ENCODE measurements at places on chromosomes 16 and 17.

GRCh38 chr17:16880843-16881230, 91.1 kb downstream of the TNFRSF13B start:
- no peak for DNase-seq

DNA sequence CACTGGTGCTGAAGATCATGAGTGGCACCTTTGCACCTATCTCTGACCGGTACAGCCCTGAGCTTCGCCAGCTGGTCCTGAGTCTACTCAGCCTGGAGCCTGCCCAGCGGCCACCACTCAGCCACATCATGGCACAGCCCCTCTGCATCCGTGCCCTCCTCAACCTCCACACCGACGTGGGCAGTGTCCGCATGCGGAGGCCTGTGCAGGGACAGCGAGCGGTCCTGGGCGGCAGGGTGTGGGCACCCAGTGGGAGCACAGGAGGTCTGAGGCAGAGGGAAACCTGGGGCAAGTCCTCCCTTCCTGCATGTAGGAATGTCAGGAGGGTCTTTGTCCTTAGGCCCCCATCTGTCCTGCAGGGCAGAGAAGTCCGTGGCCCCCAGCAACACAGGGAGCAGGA, 6.5 kb upstream of the TRAF4 start:
- DNase-seq, result no peak

GRCh38 chr17:78839235-78839761, 1.3 kb downstream of the USP36 start:
- peak; percentile 35 for DNase-seq

DNA sequence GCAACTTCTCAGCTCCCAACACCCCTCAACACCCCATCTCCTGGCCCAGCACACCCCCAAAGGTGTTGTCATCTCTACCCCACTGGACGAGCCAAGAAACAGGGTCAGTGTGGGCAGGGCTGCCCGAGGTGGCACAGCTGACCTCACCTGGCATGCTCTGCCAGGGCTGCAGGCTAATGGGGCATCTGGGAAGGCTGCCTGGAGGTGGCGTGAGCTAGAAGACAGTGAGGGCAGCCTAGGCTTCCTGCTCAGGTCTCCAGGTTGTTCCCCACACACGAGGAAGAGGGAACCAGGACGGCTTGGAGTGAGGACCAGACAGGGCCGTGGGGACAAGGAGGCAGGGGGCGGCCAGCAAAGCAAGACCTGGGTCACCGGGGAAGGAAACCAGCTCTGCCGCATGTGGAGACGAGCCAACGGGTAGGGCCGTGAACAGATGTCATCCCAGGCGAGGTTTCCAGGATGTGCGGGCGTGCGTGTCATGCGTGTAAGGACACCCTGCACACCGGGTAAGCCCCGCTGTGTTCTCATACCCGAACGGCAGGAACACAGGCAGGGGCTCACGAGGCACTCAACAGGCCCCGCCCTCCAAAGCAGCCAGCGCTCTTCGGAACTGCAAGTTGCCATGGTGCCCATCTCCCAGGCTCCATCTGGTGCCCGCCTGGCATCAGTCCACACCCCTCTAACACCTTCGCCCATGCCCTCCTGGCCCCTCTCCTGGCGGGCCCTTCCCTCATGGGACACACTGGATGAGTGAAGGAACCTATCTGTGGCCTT, 29.6 kb upstream of the PVALEF start:
- DNase-seq, result no peak

GRCh38 chr17:4632581-4632920, 8.9 kb downstream of the ALOX15 start:
- no peak for DNase-seq

GRCh38 chr17:67290711-67291291, 45.8 kb upstream of the HELZ start:
- DNase-seq, result no peak

GRCh38 chr16:86701286-86701975, 123.1 kb downstream of the FOXL1 start:
- no peak for DNase-seq

GRCh38 chr17:43211123-43211479, 574 bp upstream of the TMEM106A start:
- DNase-seq, result no peak

GRCh38 chr16:2335286-2335895, 5.1 kb downstream of the ABCA3 start:
- DNase-seq, result no peak

GRCh38 chr16:83969771-83970429, 1.9 kb downstream of the NECAB2 start:
- no peak for DNase-seq

DNA sequence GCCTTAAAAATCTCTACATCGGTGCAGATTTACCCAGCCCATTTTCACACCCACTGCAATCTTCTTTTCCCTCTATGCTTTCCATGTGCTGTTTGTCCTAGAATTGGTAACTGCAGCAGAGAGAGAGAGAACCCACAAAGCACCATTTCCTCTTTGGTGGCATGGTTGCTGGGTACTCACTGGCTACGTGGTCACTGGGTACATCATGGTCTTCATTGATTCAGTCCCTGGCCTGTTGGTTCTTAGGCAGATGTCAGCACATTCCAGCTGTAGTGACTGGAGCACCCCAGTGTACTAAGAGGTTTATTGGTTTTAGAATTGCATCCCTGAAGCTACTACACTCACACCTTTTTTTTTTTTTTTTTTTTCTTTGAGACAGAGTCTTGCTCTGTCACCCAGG, 156.1 kb upstream of the CACNG5 start:
- no peak for DNase-seq

DNA sequence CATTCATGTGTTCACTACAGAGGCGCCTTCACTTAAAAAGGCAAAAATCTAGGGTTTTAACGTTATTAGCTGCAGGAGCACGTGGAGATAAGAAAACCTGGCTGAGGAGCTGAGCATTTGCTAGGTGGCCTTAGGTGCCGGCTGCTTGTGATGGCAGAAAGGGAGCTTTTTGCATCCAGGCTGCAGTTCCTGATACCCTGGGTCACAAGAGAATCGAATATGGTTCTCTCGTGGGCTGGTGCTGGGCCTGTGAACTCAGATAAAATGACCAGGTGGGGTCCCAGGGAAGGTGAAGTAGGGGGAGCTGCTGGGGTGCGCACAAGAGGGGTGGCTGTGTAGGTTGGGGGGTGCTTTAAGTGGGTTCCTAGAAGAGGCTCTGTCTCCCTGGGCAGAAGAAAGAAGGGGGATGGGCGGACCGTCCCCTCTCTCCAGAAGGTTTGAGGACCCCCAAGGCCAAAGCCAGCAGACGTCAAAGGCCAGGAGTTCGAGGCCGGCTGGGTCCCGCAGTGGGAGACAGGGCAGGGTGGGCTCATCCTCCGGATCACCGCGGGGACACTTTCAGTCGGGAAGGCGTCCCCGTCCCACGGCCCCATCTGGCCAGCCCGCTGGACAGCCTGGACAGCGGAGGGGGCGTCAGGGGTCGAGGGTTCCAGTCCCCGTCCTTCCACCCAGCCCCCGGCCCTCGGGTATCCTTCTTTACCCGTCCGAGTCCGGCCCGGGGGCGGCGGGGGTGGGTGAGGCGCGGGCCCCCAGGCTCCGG, 740 bp upstream of the CMIP start:
- no peak for DNase-seq

DNA sequence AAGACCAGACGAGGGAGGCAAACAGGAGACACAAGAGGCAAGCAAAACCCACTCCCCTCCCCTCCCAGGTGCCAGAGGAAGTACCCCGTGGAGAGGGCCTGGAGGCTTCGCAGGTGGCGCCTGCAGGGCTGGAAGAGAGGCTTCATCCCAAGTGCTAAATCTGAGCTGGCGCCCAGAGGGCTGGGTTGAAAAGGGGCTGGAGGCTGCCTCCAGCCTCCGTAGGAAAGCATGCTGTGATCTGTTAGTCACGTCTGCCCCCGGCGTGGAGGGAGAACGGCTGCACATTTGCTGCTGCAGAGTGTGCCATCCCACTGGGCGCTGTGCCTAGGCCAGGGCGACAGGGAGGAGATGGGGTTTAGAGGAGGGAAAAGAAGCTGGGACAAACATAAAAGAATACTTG, 16.9 kb downstream of the RPH3AL start:
- no peak for DNase-seq

DNA sequence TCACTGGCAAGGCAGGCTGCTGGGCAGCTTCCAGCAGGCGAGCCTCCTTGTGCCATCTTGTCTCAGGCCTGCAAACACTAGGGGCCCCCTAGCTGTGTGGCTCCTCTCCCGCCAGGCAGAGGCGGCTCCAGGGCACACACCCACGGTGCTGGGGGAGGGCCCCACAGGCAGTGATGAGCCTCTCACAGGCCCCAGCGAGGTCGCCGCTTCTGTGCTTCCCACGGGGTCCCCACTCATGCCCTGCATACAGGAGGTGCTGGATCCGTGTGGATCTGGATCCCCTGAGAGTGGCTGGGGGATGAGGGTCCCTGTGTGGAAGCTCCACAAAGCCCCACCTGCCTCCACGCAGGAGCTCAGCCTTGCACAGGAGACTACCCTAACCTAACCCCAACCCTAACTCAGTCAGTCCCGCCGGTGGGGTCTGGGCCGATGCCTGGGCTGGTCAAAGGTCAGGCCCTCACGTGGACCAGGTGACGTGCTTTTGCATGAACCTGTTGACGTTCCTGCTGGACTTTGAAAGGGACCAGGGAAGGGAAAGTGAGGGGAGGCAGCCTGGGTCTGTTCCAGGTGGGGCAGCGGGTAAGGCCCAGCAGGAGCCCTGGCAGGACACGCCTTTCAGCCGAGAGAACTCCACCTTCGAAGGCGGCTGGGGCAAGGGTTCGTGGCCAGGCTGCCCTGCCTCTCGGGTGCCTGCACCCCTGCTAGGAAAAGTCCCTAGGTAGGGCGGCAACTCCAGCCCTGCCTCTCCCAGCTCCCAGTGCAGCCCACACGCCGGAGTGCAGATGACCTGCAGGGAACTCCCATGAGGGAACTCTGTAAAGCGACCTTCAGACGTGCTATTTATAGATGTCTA, 5.2 kb downstream of the SECTM1 start:
- DNase-seq, result no peak

- DNase-seq, result no peak
Measured at GRCh38 chr16:2609827-2610470, 72.1 kb downstream of the PDPK1 start.

- DNase-seq, result no peak
Measured at GRCh38 chr17:73419051-73419450, 107.2 kb upstream of the CDC42EP4 start.

DNA sequence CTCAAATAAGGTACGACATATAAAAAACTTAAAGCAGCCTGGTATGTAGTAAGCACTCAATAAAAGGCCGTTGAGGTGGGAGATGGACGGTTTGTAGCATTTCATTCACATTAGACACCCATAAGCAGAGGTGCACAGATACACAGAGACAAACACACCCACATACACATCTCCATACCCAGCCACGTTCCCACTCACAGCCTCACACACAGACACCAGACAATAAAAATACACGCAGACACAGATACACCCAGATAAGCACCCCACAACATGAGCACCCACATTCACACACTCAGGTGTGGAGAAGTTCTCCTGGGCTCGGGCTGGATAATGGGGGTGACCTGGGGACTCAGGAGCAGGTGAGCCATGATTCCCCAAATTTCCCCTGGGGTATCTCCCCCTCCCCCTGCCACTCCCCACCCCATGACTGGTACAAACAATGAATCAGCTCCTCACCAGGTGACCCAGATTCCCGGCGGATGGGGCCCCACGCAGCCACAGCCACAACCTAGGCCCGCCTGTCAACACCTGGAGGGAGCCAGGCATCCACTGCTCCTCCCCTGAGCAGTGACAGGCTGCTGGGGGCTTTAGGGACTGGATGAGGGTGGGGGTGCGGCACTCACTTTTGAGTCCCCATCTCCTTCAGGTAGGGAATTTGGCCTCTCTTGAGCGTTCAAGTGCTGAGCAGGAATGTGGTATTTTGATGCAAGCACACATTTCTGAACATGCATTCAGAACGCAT, 2.7 kb downstream of the DLX3 start:
- DNase-seq, result no peak

DNA sequence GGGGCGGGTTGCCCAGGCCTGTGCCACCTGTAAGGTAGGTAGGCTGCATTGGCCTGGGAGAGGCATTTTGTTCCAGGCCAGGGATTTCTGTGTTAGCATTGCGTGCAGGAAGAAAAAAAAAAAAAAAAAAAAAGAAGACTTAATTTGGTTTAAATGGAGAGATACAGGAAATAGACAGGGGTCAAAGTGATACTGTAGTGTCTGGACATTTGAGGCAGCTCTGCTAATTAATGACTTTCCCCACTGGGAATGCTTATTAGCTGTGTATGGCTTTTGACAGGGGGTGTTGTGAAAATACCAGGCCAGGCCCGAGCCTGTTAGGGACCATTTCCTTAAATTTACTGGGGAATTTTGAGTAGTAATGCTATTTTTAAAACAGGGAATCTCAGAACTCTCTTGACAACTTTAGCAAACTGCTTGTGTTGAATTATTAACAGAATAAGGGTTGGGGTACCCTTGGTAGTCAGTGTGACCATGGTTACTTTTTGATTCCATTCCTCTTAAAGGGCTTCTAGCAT, 1.0 kb downstream of the MAP2K4 start:
- DNase-seq, result no peak

DNA sequence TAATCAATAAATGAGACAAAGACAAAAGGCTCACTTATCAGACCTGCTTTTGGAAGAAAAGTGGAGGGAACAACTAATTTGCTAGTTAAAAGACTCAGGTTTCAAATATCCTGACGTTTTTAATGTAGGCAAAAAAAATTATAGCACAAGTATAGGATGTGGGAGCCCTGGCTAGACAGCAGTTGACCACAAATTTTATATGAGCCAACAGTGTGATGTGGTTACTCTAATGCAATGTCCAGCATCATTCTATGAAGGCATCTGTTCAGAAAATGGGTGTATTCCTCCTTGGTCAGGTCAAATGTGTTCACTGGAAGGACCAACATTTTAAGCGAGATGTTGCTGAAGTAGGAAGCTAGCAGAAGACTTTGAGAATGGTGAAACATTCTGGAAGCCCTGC, 237.4 kb downstream of the MAP2K6 start:
- DNase-seq, result no peak

- DNase-seq, result no peak
Measured at GRCh38 chr17:75909812-75910274, 5.2 kb upstream of the MRPL38 start.

DNA sequence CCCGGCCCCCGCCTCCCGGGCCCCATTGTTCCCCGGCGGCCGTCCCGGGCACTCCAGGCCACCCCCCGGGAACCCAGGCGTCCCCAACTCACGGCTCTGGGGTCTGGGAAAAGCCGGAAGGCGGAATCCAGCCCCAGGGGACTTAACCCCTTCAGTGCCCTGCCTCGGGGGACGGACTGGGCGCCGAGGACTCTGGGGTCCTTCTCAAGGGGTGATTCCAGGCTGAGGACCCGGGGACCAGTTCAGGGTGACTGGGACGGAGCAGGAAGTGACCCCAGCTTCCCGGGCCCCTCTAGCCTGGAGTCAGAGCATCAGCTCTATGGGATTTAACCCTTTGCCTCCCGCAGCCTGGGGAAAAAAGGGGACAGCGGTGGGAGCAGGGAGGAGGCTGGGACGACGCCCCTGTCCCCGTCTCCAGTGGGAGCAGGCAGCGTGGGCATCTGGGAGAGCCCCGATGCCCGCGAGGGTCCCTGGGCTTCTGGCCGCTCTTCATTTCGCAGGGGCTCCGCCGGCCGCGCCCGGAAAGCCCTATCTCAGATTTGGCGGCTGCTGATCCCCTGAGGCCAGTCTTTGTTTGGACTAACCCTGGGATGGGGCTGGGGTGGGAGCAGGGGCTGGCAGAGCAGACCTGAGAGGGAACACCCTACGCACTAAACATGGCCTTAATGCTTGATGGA, at the start of gene ZNF629:
Gene ZNF629, minus strand, starts transcription at position 270 of the 677 bp plus-strand sequence. CDS start 2,723 bp downstream, outside the sequence.
- DNase-seq, result no peak
